ENCODE measurements at places on chromosomes 5 and 9. TPM values are rescaled to one million over a fixed set of nuclear protein-coding genes. Genes with fewer than 3 reads are reported as not detected.
A peak's percentile ranks its signal among the peaks of the same experiment; 100 is the strongest.

- H3K4me1 ChIP-seq, result no peaks in the 10 kb centered on the region
- no peak overlapping the region for H3K27ac ChIP-seq
- H3K27me3 ChIP-seq, result no peaks in the 10 kb centered on the region
- H3K36me3 ChIP-seq, result no peaks in the 10 kb centered on the region
- H3K4me3 ChIP-seq, result no peak overlapping the region
These were observed 586.3 kb downstream of the BRINP1 start for GRCh38 chr9:118782790-118783463.

- H3K4me1 ChIP-seq, result no peaks in the 10 kb centered on the region
- H3K4me3 ChIP-seq, result no peak overlapping the region
- no peak overlapping the region for H3K27ac ChIP-seq
- DNase-seq, result no peak
- H3K36me3 ChIP-seq, result no peaks in the 10 kb centered on the region
These were observed 17.1 kb upstream of the TRIM36 start for GRCh38 chr5:115186794-115187193.

HMGCS1 gene
- total RNA-seq, result 75.1 TPM

GCNT1 gene
- 14.8 TPM for total RNA-seq

ENTPD8 gene
- total RNA-seq, result not detected

GRCh38 chr5:60410427-60410826, 289.5 kb downstream of the DEPDC1B start:
- no peak overlapping the region for H3K4me3 ChIP-seq
- no peaks in the 10 kb centered on the region for H3K27me3 ChIP-seq
- H3K27ac ChIP-seq, result no peak overlapping the region
- no peaks in the 10 kb centered on the region for H3K36me3 ChIP-seq
- no peak for DNase-seq

SLC36A2 gene
- total RNA-seq, result not detected

GRCh38 chr5:81749192-81749560, 1.7 kb downstream of the SSBP2 start:
- peaks cover 17% of the 10 kb centered on the region for H3K4me1 ChIP-seq
- peak overlapping the region; percentile 58 for H3K4me3 ChIP-seq
- no peaks in the 10 kb centered on the region for H3K27me3 ChIP-seq

- H3K4me1 ChIP-seq, result no peaks in the 10 kb centered on the region
- H3K4me3 ChIP-seq, result no peak overlapping the region
- H3K27ac ChIP-seq, result no peak overlapping the region
- no peaks in the 10 kb centered on the region for H3K27me3 ChIP-seq
These were observed 115.9 kb upstream of the MINAR2 start for GRCh38 chr5:129631961-129632360.

GRCh38 chr5:173733831-173734501, 117.5 kb upstream of the BOD1 start:
- no peaks in the 10 kb centered on the region for H3K4me1 ChIP-seq
- H3K4me3 ChIP-seq, result no peak overlapping the region
- no peak overlapping the region for H3K27ac ChIP-seq
- no peaks in the 10 kb centered on the region for H3K27me3 ChIP-seq

DNA sequence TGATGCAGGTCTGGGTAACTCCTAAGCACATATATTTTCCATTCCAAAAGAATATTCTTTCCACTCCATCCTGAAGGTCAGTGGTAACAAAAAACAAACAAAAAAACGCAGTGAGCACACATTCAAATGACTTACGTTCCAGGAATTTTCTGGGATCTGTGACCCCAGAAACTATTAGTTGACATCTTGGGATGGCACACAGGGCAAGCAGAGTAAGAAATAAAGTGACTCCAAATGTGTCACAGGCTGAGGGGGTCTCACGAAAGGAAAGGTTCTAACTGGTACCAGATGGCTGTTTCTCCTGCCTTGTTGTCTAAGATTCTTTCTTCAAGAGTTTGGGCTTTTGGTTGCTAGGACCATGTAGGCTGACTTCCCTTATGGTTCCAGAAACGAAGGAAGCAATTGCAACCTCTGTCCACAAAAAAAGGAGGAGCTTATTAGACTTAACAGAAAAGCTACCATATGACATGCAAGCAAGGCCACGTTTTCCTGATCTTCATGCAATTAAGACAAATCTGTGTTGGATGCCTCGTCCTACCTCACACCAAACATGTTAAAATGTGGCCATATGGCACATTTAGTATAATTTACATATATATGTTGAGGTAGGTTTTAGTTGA, 32.7 kb downstream of the PTGS1 start:
- no peaks in the 10 kb centered on the region for H3K36me3 ChIP-seq
- no peak for DNase-seq
- no peaks in the 10 kb centered on the region for H3K4me1 ChIP-seq

IFNA21 gene
- total RNA-seq, result not detected

Data from CD8-positive, alpha-beta memory T cell (primary cell).